ENCODE measurements at places on chromosomes 7 and 10. TPM values are rescaled to one million over a fixed set of nuclear protein-coding genes. Genes with fewer than 3 reads are reported as not detected.

The CLDN4 gene
- total RNA-seq: 0.17 TPM

DNA sequence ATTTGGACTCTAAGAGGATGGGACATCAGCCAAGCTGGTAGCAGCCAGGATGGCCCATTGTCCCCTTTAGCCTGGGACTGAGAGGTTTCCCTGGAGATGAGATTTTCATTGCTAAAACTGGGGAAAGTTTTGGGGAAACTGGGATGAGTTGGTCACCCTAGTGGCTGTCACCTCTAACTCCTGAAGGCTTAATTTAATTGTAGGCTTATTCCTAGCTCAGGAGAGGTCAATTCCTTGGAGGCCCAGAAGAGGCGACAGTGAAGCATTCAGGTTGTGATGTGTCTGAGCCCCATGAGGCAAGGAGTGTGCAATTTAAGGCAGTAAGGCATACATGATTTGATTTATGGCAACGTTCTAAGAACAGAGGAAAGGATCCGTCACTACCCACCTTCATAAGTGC is 24.9 kb upstream of the JAZF1 start:
- no peak for DNase-seq

- DNase-seq: no peak
These were observed 290.7 kb downstream of the HDAC9 start for GRCh38 chr7:18786196-18786727.

DNA sequence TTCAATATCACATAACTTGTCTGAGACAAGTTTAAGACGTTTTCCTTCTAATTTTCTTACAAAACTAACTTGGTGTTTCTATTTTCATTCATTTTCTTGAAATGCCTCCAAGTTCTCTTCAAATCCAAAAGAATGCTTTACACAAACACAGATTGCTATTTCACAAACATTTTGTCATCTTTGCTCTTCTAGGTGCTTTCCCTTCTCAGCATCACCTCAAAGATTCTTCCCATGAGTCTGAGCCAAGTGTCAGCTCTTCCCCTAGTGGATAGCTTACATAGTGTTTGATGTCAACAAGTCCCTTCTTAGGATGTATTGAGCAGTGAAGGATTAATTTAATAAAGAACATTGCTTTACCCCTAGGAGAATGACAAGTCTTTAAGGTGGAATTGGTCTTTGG is 38.1 kb upstream of the SEMA3A start:
- DNase-seq: no peak

The KLHL7 gene
- total RNA-seq: 18.8 TPM

DNA sequence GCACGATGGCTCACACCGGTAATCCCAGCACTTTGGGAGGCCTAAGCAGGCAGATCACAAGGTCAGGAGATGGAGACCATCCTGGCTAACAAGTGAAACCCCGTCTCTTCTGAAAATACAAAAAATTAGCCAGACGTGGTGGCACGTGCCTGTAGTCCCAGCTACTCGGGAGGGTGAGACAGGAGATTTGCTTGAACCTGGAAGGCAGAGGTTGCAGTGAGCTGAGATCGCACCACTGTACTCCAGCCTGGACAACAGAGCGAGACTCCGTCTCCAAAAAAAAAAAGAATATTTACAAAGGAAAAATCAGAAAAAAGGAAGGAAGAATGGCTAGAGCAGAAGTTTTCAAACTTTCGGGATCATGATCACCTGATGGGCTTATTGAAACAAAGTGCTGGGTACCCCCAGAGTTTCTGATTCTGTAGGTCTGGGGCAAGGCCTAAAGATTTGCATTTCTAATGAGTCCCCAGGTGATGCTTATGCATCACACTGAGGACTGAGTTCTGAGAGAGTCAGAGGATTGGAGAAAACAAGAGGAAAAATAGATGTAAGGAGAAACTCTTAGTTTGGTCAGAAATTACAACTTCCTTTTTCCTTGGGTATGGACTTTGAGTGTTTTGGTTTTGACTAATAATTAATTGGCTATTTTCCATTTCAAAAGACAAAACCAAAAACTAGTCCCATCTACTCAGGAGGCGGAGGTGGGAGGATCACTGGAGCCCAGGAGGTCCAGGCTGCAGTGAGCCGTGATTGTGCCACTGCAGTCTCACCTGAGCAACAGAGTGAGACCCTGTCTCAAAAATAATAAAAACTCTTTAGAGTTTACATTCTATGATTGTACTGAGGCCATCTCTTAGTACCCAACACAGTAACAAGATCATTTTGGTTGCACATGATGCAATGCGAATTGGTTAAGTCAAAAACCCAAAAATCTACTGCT is 14.4 kb downstream of the MARCHF5 start:
- DNase-seq: no peak
